ENCODE measurements at places on chromosomes 1 and 21.

GRCh38 chr1:240906477-240906876, 294.5 kb upstream of the GREM2 start:
- H3K4me3 ChIP-seq: no peak overlapping the region
- no peaks in the 10 kb centered on the region for H3K27me3 ChIP-seq
- H3K27ac ChIP-seq: no peak overlapping the region
- no peaks in the 10 kb centered on the region for H3K36me3 ChIP-seq

DNA sequence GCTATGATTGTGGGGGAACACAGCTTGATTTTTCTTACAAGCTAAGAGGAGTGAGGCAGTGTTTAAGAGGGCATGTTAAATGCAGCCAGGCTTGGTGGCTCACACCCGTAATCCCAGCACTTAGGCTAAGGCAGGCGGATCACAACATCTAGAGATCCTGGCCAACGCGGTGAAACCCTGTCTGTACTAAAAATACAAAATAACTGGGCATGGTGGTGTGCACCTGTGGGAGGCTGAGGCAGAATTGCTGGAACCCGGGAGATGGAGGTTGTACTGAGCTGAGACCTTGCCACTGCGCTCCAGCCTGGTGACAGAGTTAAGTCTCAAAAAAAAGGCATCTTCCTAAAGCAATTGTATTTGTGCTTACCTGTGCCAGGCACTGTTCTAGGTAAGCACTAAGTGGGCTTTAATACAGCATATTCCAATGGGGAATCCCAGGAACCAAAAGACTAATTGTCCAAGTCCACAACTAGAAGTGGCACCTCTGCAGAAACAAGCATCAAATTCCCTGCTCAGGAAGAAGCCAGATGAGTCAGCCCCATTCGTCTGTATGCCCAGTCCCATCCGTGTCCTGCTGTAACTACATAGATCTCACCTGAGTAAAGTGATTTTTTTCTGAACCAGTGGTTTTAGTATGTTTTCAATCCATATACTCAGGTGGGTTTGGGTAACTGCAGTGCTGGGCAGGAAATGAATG, 4.6 kb downstream of the RCC1 start:
- peak; percentile 59 for DNase-seq
- peak overlapping the region; percentile 100 for H3K27ac ChIP-seq
- H3K27me3 ChIP-seq: peaks cover 16% of the 10 kb centered on the region
- H3K36me3 ChIP-seq: peaks cover 83% of the 10 kb centered on the region
- peak overlapping the region; percentile 99 for H3K4me3 ChIP-seq

DNA sequence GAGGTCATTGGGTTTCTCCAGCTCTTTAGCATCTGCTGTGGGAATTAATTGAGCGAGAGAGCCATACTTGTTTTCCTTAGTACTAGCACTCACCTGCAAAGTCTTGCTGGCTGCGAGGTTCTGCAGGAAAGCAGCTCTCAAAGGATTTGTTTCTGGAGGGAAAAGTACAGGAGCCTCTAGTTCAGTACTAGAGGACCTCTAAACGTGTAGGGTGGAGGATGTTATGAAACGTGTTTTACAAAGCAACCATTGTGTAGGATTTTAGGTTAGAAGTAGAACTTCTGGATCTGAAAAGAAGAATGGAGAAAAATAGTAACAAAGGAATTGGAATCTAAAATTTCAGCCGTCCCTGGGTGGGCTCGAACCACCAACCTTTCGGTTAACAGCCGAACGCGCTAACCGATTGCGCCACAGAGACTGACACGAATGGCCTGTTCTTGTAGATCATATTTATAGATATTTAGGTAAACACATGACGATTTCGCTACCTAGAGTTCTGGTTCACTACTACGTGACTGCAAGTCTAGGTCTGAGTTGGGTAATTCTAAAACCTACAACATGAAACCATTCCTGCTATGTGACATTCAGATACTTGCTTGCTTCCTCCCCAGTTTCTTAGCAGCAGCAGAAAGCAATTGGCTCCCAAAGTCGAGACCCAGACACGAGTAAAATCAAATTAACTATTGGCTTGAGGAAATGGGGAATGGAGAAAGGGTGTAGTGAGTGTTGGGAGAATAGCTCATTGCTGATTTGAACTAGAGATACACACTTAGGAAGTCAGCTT, 60.2 kb upstream of the CFAP126 start:
- H3K27me3 ChIP-seq: peaks cover 44% of the 10 kb centered on the region
- H3K36me3 ChIP-seq: no peaks in the 10 kb centered on the region
- peak overlapping the region; percentile 85 for H3K27ac ChIP-seq
- peak; percentile 59 for DNase-seq

GRCh38 chr1:210328032-210328745, 513 bp upstream of the HHAT start:
- H3K27ac ChIP-seq: peak overlapping the region; percentile 62
- no peaks in the 10 kb centered on the region for H3K36me3 ChIP-seq
- DNase-seq: no peak
- peak overlapping the region; percentile 91 for H3K4me3 ChIP-seq
- peaks cover 5% of the 10 kb centered on the region for H3K27me3 ChIP-seq

DNA sequence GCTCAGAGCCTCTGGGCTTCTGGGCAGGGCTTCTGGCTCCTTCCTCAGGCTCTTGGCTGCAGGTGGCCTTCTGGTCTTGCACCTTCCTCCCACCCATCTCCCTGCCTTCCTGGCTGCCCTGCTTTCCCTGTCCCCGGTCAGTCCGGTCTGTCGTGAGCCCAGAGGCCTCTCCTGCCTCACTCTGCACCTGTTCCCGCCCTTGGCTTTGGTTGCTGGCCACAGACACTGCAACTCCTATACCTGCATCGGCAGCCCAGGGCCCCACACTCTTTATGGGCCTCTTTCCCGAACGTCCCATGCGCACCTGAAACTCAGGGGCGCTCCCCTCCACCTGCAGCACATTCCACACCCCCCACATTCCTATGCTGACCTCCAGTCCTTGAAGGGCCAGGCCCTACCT, 7.9 kb downstream of the FBXO2 start:
- no peak overlapping the region for H3K4me3 ChIP-seq
- H3K27ac ChIP-seq: no peak overlapping the region
- H3K36me3 ChIP-seq: no peaks in the 10 kb centered on the region

DNA sequence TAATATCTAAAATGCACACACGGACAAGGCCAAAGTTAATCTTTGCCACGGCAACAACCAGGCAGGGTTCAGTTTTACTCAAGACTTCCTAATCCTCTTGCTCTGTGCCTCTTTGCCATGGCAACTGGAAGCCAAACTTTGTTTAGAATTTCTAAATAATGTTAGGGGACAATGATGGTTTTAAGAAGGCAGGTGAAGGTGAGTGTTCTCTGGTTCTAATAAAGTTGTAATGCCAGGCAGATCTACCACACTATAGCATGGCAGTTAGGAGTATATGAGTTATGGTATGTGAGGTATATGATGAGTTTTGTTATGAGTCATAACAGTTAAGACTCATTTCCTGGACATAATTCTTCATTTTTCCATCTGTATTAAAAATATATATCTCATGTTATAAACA, 2.7 kb downstream of the PTPRC start:
- H3K4me1 ChIP-seq: peaks cover 61% of the 10 kb centered on the region
- no peak for DNase-seq
- H3K27ac ChIP-seq: peak overlapping the region; percentile 95
- H3K36me3 ChIP-seq: peaks cover 59% of the 10 kb centered on the region
- no peaks in the 10 kb centered on the region for H3K27me3 ChIP-seq

GRCh38 chr1:28122183-28122582, 33.8 kb upstream of the EYA3 start:
- no peak overlapping the region for H3K27ac ChIP-seq
- peaks cover 9% of the 10 kb centered on the region for H3K4me1 ChIP-seq
- H3K4me3 ChIP-seq: no peak overlapping the region

- H3K36me3 ChIP-seq: peaks cover 40% of the 10 kb centered on the region
- peak overlapping the region; percentile 100 for H3K27ac ChIP-seq
- H3K27me3 ChIP-seq: peaks cover 5% of the 10 kb centered on the region
- peaks cover 56% of the 10 kb centered on the region for H3K4me1 ChIP-seq
Measured at GRCh38 chr21:42009018-42009830, 936 bp downstream of the ZBTB21 start.

DNA sequence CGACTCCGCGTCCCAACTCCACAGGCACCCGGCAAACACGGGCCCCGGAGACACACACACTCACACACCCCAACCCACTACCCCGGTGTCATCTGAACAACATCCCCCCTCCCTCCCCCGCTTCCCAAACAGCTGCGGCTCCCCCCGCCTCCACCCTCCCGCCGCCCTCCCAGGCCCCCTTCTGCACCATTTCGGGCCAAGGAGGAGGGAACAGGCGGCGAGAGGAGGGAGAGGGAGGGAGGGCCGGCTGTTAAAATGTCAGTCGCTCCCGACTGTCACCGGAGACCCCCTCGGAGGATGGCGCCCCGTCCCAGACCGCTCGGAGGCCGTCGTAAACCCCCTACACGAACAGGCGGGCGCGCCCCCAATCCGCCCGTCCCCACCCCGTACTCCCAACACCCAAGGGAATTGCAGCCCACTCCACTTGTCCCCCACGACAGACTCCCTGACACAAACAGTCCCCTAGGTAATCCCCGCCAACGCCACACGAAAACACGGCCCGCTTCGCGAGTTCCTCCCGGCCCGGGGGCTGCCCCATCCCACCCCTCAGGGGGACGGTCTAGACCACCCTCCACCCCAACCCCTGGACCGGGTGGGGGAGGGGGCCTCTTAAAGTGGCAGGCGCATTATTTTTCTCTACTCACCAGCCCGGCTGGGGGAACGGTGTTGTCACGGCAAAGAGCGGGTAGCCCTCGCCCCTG, 583 bp downstream of the MEF2D start:
- H3K4me1 ChIP-seq: peaks cover 80% of the 10 kb centered on the region
- DNase-seq: peak; percentile 56
- H3K36me3 ChIP-seq: peaks cover 2% of the 10 kb centered on the region
- peak overlapping the region; percentile 86 for H3K4me3 ChIP-seq
- H3K27me3 ChIP-seq: no peaks in the 10 kb centered on the region

DNA sequence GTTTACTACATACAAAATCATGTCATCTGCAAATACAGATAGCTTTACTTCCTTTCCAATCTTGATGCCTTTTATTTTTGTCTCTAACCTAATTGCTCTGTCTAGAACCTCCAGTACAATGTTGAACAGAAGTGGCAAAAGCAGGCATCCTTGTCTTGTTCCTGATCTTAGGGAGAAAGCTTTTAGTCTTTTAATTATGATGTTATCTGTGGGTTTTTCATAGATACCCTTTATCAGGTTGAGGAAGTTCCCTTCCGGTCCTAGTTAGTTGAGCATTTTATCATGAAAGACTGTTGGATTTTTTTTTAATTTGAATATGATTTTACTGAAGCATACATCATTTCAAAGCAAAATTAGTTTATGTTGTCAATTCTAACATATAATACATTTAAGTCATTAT, 45.7 kb upstream of the DISC1 start:
- H3K36me3 ChIP-seq: no peaks in the 10 kb centered on the region
- H3K27me3 ChIP-seq: no peaks in the 10 kb centered on the region

DNA sequence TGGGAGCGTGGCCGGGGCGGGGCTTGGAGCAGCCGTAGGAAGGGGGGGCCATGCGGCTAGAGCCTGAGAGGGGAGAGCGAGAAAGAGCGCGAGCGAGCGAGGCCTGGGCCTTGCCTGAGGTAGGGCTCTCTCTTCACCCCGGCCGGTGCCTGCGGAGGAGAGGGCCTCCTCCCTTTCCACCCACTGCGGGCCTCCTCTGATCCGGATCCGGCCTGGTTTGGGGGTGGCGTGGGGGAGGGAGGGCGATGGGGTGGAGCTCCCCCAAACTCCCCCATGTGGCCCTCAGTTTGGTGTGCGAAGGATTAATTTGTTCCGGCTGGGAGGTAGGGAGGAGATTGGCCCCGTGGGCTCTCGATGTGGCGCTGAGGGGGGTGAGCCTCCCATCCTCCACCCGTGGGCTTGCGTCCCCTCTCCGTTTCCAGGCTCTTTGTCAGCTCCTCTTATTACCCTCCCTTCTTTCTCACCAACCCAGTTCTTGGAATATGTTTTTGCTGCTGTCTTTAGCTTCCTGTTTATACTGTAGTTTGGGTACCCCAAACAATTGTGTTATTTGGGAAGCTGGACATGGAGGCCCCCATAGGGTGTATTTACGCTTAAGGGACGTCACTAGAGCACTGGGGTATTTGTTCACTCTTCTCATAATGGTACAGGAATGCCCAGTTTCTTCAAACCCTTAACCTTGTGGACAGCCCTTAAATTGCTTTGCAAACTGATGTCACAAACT, 685 bp downstream of the UBAP2L start:
- H3K4me3 ChIP-seq: peak overlapping the region; percentile 99
- peaks cover 4% of the 10 kb centered on the region for H3K27me3 ChIP-seq
- DNase-seq: peak; percentile 71
- peaks cover 74% of the 10 kb centered on the region for H3K36me3 ChIP-seq
- H3K27ac ChIP-seq: peak overlapping the region; percentile 99

DNA sequence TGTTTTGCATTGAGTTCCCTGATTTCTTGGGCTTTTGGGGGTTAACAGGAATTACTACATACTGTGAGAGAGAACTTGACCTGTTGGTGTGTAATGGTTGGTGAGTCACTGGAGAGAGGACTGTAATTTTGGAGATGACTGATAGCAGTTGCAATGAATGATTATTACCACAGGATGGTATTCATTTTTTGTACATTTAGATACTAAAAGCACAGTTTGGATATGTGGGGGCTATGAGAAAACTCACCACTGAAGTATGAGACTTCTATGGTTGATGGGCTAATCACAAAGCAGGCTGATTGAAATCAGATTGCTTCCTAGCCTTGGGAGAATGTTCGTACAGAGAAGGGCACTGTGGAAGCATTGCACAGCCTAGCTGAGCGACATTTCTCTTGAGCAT, 1571.3 kb upstream of the PRMT6 start:
- DNase-seq: no peak
- no peak overlapping the region for H3K27ac ChIP-seq
- H3K27me3 ChIP-seq: no peaks in the 10 kb centered on the region
- H3K4me1 ChIP-seq: no peaks in the 10 kb centered on the region
- H3K36me3 ChIP-seq: no peaks in the 10 kb centered on the region
- no peak overlapping the region for H3K4me3 ChIP-seq

DNA sequence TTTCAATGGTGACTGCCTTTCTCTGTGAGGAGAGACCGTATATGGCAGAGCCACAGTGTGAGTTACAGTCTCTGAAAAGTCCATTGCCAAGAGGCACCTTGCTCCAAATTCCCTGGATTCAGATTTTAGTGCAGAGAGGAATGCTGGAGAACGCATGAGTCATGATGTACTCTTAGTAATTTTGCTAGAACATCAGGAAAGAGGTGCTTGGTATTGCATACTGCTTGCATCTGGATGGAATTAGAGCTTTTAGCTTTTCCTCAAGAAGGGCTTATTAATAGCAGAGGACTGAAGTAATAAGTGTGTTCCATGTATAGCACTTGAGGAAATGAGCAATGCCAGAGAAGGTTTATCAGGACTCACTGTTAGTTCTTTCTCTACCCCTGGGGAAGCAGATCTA, 40.5 kb upstream of the AKT3 start:
- no peaks in the 10 kb centered on the region for H3K4me1 ChIP-seq
- H3K27me3 ChIP-seq: peaks cover 8% of the 10 kb centered on the region
- no peaks in the 10 kb centered on the region for H3K36me3 ChIP-seq
- H3K4me3 ChIP-seq: no peak overlapping the region

DNA sequence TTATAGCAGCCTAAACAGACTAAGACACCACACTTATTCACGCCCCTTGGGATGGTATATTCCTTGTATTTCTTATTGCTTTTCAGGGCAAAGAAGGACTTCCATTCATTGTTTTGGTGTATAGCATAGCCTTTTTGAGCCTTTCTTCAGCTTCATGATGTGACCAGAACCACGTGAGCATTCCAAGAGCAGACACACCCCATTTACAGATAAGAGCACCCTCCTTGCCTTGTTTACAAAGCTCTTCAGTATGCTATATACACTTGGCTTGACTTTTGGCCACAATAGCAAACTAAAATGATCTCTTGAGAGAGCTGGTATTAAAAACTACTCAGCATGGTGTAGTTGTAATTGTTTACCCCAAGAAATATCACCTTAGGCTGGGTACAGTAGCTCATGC, 78.7 kb downstream of the PIK3R3 start:
- DNase-seq: no peak
- H3K4me1 ChIP-seq: no peaks in the 10 kb centered on the region
- H3K36me3 ChIP-seq: no peaks in the 10 kb centered on the region
